SIG-M5 (cell line): ENCODE measurements at places on chromosomes 1 and 21.

- DNase-seq: no peak
Observed at GRCh38 chr1:6601923-6602668, 573 bp downstream of the KLHL21 start.

- DNase-seq: no peak
Observed at GRCh38 chr1:89085781-89086180, 20.8 kb upstream of the GBP1 start.

GRCh38 chr1:65006806-65007205, 40.5 kb upstream of the JAK1 start:
- no peak for DNase-seq

DNA sequence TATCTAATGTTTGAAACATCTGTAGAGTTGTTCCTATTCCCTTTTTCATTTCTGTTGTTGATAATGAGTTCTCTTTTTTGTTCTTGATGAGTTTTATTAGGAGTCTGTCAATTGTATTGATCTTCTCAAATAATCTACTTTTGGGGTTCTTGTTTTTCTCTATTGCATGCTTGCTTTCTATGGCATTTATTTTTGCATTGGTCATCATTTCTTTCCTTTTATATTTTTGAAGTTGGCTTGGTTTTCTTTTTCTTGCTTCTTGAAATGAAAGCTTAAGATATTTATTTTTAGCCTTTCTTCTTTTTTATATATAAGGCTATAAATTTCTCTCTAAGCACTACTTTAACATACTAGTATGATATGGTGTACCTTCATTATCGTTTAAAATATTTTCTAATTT, 381.8 kb downstream of the NPHP4 start:
- no peak for DNase-seq

DNA sequence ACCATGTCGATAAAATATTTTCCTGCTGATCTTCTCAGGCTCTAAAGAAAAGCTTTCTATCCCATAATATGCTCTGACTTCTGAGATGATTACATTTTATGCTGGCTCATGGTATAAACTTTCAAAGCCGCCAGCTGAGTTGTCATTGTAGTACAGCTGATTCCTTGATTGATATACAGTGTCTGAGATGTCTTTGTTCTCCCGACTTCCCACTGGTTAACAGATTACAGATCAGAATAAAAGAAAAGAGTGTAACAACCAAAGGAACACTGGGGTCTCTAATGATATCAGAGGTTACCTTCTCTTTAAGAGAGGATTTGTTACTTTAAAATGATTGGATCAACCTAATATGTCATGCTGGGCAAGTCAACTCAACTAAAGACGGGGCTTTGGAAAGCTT, 485.4 kb upstream of the LRRC7 start:
- DNase-seq: no peak

- no peak for DNase-seq
Observed at GRCh38 chr1:146035048-146035423, 13.5 kb upstream of the HJV start.

- no peak for DNase-seq
Observed at GRCh38 chr1:160410406-160411005, 10.1 kb downstream of the VANGL2 start.

DNA sequence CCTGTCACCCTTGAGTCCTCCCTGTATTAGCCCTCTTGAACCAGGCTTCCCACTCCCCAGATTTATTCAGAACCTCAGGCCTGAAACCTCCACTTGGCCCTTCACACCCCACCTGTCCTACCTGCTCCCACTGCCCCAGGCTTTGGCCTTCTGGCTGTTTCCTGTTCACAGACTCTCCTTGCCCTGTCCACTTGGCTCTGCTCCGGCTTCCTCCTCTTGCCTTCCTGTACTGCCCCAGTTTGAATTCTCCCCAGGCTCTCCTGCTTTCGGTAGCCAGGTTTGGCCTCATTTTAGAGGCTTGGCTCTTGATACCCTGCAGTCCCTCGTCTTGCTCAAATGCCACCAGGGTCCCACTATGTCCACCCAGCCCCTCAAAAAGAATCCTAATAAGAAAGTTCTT, 385.2 kb downstream of the KCNH1 start:
- no peak for DNase-seq

DNA sequence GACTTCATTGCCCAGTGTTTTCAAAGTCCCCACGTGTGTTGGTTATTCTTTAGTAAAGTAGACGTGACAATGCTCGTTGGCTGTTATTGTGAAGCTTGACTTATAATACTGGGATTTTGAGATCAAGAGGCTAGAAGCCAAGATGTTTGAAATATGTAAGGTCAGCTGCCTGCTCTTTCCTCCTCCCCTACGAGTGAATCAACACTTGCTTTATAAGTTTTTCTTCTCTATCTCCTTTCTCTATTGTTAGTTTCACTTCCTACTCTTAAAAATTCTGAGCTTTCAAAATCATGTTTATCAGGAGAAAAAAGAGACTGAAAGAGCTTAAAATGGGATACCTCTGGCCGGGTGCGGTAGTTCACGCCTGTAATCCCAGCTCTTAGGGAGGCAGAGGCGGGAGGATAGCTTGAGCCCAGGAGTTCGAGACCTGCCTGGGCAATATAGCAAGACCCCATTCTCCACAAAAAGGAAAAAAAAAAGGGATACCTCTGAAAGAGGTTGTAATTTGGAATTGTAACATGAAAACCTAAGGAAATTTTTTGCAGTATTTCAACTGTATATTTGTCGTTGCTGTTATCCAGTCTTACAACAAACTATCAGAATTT, 72.0 kb downstream of the EPB41 start:
- DNase-seq: peak; percentile 46

- no peak for DNase-seq
Observed at GRCh38 chr1:86703696-86704457, 499 bp upstream of the SH3GLB1 start.

DNA sequence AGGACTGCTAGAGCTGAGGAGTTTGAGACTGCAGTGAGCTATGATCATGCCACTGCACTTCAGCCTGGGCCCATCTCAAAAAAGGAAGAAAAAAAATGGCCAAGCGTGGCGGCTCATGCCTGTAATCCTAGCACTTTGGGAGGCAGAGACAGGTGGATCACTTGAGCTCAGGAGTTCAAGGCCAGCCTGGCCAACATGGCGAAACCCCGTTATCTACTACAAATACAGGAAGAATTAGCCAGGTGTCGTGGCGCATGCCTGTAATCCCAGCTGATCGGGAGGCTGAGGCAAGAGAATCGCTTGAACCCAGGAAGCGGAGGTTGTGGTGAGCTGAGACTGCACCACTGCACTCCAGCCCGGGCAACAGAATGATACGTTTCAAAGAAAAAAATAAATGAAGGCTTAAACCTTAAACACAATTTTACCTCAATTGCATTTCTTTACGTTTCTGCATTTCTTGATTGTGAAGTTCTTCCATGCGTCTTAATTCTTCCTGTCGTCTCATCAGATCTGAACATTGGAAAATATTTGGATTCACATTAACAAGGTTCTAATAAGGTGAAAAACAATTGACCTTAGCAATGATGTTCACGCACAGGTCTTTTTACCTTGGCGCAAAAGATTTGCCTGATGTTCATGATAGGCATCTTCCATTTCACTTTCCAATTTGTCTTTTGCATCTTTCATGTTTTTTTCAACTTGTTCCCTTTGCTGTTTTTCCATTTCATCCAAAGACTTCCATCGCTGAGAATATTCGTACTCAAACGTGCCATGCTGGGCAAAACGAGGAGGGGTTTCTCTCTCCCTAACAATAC, 4.2 kb downstream of the SFPQ start:
- DNase-seq: no peak

DNA sequence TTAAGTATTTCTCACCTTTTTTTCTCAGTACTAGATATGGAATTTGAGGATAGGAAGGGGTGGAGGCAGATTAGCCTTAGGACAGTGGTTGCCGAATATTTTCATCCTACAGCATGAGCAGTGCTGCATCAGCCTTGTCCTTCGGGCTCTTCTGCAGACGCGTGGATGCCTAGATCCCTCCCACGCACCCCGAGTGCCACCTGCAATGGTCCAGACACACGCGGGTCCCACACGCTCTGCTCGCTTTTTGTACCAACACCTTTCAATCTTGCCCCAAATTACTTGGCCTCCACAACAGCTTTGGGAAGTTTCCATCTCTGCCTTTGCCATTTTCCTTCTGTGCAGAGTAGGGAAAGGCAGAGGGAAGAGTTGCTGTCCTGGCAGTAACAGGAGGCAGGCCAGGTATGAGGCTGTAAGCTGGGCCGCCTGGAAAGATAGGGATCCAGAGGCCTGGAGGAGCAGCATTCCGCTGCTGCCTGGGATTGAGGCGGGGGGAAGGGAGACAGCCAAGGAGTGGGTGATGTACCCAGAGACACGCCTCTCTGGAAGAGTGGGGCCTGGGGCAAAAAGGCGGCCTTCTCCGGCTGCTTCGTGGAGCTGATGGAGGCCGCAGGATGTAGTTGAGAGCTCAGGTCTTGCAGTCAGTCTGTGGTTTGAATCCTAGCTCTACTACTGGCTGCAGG, 467.7 kb downstream of the KIF26B start:
- no peak for DNase-seq

DNA sequence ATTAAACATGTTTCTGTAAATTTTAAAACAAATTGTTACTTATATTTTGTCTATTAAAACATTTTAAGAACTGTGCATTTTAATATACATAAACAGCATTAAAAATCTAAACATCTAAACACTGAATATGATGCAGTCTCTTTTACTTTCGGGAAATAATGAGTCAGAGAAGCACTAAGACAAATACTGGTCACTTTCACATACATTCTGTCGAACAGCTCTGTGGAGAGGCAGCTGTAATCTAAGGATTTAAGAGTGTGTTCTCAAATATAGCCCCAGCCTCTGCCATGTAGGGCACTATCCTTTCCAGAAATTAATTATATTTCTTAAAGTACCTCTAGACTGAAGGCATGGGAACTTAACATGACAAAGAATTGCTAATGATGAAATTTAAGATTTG, 89.6 kb upstream of the PTGFR start:
- no peak for DNase-seq

DNA sequence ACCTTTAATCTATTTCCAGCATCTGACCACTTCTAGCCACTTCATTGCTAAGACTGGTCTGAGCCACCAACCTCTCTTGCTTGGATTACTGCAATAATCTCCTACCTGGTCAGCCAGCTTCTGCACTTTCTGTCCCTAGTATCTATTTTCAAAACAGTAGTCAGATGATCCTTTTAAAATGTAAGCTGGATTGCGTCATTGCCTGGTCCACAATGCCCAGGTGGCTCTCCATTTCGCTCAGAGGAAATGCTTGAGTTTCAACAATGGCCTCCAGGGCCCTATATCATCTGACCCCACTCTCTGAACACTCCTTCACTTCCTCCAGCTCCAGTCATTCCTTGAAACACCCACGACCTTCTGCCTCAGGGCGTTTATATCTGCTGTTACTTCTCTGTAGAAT, 2.3 kb downstream of the FYB2 start:
- no peak for DNase-seq

DNA sequence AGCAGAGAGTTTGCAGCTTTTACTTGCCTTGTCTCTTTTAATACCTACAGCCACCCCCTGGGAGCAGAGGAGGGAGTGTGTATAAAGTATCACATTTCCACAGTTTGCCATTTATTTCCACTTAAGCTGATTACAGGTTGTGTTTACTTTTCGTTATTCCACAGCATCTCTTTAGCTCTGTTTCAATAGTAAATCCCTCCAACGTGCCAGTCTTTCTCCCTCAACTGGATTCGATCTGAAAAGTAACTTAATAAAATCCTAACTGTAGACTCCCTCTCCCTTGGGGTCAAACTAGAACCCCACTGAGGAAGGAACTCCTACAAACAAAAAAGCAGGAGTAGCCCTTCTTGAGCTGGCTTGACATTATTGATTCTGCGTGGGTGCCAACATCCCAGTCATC, 3.1 kb upstream of the FCGR2A start:
- DNase-seq: no peak

GRCh38 chr21:41510500-41510899, 2.5 kb upstream of the TMPRSS2 start:
- DNase-seq: no peak

GRCh38 chr1:193355626-193356025, 169.2 kb upstream of the B3GALT2 start:
- DNase-seq: no peak

GRCh38 chr1:212257157-212257556, 28.1 kb upstream of the PPP2R5A start:
- no peak for DNase-seq

DNA sequence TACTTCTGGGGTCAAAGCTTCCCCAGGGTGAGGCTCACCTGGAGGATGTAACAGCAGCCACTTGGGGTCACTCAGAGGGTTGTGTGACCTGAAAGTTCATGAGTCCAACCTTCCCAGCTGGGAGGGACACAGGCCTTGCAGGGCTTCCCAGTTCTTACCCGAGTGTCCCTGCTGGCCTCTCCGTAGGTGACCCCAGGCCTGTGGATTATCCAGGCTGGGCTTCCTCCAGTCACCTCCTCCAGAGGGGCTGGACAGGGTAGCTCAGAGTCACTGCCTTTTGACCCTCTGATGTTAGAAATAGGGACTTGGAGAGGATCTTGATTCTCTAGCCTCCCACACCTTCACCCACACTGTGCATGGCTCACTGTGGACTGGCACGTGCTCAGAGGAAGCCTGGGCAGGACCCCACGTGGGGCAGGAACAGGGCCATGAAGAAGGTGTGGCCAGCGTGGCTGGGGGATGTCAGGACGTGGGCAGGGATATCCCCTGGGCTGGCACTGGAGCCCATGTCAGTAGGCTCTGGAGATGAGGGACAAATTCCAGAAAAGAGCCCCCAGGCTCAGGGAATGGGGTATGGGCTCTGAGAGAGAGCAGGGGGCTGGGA, 131.8 kb downstream of the ACTL8 start:
- DNase-seq: no peak

DNA sequence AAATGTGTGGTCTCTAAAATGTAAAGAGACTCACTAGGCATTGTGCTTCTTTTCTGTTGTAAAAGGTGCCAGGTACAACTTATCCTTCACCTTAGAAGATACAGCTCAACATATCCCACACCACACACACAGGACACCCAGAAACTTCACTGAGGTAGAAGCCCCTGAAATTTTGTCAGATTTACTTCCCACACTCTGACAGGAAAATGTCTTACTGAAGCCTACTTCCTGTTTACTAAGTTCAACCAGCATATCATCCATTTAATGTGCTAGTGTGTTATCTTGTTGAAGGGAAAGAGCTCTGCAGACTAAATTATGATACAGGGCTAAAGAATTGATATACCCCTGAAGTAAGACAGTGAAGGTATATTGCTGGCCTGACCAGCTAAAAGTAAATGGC, 39.9 kb upstream of the INSL5 start:
- DNase-seq: no peak

- DNase-seq: no peak
Observed at GRCh38 chr1:24699628-24700027, 45.6 kb upstream of the CLIC4 start.

DNA sequence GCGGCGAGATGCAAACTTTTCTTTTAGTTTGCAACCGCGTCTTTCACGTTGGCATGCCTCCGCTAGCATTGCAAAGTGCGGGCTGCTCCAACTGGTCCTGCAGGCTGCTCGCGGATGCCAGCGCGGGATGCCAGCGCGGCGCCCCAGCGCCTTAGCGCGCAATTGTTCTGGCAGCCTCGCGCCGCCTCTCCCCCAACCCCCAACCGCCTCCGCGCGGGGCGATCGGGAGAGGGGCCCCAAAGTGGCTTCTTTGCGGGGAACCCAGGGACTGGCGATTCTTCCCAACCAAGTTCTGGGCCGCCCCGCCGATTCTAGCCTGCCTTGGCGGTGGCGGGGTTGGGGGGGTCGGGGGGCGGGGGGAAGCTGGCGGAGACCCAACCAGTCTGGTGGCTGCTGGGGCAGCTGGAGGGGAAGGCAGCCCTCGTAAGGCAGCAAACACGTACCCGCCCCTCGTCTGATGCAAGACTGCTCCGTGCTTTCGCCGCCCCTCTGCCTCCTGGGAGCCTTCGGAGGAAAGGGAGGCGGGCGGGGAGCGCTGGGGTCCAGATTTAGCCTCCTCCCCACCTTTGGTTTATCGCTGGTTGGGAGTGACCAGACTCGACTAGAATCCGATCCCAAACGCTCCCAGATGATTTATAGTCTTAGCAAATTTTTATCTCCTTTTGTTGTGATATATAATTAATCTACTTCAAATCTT, 756 bp downstream of the PHGDH start:
- peak; percentile 30 for DNase-seq
